Fibroblast of skin of abdomen (primary cell): ENCODE measurements at places on chromosomes 1 and 21.

GRCh38 chr1:167909691-167910180 lies 4.2 kb downstream of the ADCY10 start:
- no peak for DNase-seq

GRCh38 chr1:162928141-162928540 lies 67.2 kb upstream of the CCDC190 start:
- DNase-seq, result no peak

DNA sequence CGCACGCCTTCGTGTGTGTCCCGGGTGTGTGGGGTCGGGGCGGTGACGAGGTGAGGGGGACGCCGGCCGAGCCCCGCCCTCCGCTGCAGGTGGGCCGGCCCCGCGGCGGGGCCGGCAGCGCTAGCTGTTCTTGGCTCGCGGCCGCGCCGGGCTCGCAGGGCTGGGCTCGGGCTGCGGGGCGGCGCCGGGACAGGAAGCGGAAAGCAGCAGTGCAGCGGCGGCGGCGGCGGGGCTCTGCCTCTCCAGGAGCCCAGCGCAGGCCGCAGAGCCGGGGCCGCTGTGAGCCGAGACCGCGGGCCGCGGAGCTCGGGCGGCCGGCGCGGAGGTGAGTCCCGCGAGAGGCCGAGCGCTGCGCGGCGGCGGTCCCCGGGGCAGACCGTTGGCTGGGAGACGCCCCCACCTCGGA lies at the start of gene VANGL1:
Gene VANGL1 (plus strand): TSS at position 209 of the 406 bp plus-strand sequence. CDS start 9,444 bp downstream, outside the sequence.
- DNase-seq, result peak; percentile 70

DNA sequence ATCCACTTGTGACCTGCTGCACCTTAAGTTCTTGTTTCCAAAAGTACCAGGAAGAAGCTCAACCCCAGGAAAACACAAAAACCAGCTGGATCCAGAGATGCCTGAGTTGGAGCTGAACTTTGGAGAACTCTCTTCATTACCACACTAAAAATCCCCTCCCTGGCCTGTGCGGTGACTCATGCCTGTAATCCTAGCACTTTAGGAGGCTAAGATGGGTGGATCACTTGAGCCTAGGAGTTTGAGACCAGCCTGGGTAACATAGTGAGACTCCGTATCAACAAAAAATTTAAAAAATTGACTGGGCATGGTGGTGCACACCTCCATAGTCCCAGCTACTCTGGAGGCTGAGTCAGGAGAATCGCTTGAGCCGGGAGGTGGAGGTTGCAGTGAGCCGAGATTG lies 6.2 kb downstream of the MAP1LC3C start:
- DNase-seq, result no peak

GRCh38 chr1:100034470-100034869 lies 64.7 kb downstream of the SLC35A3 start:
- DNase-seq, result peak; percentile 23

- DNase-seq, result no peak
These were observed 15.4 kb downstream of the PDXK start for GRCh38 chr21:43734131-43734927.

DNA sequence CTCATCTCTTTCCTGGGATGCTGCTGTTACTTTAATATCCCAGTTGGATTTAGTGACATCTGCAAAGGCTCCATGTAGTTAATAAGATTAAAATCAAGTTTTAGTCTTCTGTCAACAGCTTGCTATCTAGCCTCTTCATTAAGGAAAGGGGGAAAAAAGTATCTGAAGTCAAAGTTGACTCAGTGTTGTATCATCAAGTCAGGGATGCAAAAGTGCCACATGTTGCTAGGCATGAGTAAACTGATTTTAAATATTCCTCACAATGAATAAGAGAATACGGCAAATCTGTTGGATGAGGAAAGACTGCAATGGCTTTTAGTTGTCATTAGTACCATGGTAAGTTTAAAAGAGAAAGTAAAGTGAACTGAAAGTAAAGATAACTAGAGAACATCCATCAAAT lies 383.2 kb upstream of the ZRANB2 start:
- DNase-seq, result peak; percentile 4

DNA sequence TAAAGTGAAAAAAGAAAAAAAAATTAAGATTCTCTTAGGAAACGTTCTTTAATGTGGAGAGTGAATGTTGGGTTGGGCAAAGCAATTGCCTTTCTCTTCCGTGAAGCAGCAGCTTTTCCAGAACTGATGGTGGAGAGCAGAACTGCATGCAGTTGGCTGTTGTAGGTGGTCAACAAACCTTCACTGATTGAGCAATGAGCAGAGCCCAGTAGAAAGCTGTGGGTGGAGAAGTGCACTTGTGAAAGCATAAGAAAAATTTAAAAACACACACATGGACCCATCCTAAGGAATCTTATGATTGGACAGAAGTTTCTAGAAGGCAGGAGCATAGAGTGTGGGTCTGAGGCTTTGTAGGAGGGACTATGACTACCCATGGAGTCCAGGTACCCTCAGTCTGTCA lies 4.5 kb downstream of the PRELP start:
- DNase-seq, result peak; percentile 68

- no peak for DNase-seq
These were observed 1.1 kb upstream of the BACE2 start for GRCh38 chr21:41166884-41167283.

DNA sequence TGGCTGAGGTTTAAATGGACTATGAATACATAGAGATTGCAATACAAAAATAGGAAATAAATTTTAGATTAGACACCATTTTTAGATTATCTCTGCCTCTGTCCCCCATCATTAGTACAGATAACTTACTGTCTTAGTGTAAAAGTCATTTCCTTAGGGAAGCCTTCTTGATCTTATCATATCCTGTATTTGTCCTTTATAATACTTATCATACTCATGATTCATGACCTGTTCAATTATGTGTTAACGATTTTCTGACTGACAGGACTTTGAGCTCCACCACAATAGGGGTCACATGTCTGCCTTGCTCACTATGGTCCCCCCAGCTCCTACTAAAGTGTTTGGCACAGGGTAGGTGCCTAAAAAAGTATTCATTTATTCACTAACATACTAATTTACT lies 14.6 kb downstream of the TEX38 start:
- DNase-seq, result no peak

- no peak for DNase-seq
These were observed 9.2 kb downstream of the PDXK start for GRCh38 chr21:43728154-43728466.

DNA sequence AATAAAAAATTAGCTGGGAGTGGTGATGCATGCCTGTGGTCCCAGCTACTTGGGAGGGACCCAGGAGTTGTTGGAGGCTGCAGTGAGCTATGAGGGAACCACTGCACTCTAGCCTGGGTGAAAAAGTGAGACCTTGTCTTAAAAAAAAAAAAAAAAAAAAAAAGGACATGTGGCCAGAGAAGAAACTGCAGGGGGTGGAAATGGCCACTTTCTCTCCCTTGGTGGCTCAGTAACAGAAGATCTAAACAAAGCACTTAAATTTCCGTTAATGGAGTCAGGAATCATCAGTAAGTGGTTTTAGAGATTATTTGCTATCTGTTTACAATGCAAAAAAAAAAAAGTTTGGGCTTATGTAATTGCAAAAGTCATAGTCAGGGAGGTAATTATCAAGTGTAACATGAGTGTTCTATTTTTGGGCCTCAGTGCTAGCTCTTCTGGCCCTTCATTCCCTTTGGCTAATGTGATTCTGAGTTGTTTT lies 19.3 kb upstream of the OPRD1 start:
- DNase-seq, result no peak

GRCh38 chr1:12539705-12540579 lies 78.1 kb downstream of the DHRS3 start:
- DNase-seq, result peak; percentile 83

GRCh38 chr1:115840605-115841460 lies at the start of gene NHLH2:
Gene NHLH2, minus strand, starts transcription at chr1:115841126. Its CDS starts 2,754 bp downstream, at chr1:115838372.
- no peak for DNase-seq

DNA sequence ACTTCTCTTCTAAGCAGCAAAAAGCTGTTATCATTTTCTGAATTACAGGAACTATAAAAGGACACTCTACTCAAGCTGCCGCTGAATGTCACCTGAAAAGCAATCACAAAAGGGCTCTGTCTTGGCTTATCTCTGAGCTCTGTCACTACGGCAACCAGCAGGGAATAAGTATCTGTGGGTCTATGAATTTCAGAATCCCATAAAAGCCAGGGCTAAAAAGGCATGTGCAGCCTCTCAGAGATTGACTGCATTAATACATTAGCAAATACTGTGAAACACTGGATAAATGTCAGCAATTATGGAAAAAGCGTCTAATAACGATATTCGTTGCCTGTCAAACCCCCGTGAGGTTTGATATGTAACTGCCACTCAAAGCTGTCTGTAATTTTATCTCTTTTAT lies 210.2 kb upstream of the DMRTA2 start:
- no peak for DNase-seq

GRCh38 chr1:233998891-233999290 lies 94.4 kb downstream of the SLC35F3 start:
- no peak for DNase-seq

- DNase-seq, result no peak
These were observed 21.0 kb upstream of the LYST start for GRCh38 chr1:235887676-235888075.

DNA sequence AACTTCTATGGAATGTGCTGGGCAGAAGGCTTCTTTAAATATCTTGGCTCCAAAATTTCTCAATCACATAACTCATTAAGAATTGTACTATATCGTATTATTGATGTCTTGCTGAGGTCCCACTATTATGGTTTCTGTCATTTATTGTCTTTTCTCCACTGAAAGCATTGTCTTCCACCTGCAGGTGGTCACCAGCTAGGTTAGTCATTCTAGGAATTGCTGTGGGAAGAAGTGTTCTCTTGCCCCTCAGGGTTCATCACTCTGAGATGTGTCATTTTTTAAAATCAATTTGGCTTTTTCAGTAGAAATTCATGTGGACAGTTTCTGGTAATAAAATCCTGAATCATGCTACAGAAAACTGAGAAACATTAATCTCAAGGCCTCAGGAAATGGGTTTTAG lies 66.1 kb downstream of the NCAM2 start:
- DNase-seq, result no peak

- no peak for DNase-seq
These were observed 344.5 kb downstream of the SMYD3 start for GRCh38 chr1:246162560-246162959.

DNA sequence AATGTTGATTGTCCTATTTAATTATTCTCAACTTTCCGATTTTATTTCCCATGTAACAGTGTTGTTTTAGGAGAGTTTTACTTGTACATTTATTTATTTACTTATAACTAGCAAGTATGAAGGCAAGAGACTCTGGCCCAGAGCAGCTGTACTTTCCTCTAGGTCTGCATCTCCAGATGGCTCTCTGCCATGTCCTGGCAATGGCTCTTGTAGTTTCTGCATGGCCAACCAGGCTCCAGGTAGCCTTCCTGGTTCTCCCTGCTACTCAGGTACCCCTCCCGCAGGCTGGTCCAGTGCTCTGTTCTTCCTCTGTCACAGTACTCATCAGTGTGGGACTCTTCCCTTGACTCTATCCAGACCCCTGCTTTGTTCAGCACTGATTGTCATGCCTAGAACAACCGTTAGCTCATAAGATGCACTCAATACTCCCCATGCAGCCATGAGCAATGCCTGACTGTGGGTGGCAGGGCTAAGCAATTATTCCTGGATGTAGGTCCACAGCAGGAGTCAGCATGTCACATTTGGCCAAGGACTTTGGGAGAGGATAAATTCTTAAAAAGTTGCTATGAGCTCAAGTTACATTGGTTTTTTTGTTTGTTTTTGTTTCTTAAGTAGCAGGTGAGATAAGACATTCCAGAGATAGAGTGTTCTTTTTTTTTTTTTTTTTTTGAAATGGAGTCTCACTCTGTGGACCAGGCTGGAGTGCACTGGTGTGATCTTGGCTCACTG lies 10.9 kb upstream of the IL20 start:
- no peak for DNase-seq

- no peak for DNase-seq
These were observed 38.6 kb downstream of the HTR6 start for GRCh38 chr1:19703280-19703679.

- DNase-seq, result no peak
These were observed 28.2 kb downstream of the TLR5 start for GRCh38 chr1:223114871-223115270.

DNA sequence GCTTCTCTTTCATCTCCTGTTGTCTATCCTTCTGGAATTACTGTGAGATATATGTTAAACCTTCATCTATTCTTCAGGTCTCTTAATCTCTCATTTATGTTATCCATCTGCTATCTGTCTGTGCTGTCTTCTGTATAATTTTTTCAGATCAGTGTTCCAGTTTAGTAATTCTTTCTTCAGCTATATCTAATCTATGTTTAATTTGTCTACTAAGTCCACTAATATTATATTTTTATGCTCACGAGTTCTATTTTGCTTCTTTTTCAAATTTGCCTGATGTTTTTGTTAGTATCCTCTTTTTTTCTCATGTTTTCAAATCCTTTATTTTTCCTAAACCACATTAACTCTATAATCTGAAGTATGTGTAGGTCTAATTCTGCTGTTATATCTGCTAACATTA lies 34.6 kb upstream of the PLEKHO1 start:
- DNase-seq, result no peak

DNA sequence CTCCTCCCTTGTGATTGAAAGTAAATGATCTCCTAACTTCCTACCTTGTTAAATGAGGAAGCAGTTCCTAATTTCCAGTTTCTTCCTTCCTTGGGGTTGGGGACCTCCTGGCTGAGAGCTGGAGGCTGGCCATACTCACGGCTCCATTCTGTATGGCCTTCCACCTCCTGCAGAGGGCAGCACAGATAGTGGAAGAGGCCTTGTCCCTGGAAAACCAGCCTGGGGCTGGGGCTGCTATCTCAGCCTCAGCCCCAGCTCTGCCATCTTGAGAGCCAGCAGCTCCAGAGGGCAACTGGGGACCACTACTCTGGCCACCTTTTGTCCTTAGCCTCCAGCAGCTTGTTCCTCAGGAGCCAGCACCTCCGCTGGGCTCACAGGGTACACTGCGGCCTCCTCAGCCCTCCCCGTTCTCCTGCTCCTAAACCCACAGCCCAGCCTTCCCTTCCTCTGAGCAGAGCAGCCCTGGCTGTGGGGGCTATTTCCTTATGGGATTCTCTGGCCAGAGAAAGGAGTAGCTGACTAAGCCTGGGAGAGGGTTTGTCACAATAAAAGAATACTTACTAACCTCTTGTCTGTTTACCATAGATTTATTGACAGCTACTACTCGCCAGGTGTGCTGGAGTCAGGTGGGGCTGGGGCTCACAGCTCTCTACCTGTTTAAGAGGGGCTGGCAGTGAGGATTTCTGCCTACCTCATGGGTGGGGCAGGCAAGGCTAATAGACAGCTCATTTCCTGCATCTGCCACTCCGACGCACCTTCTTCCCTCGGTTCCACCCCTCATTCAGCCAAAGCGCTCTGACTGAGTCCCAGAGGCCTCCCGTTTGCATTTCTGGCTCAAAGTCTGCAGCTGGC lies 6.3 kb downstream of the TMEM234 start:
- DNase-seq, result peak; percentile 57

GRCh38 chr1:156874572-156875340 lies 14.1 kb downstream of the NTRK1 start:
- no peak for DNase-seq

- no peak for DNase-seq
These were observed 7.1 kb upstream of the CLEC20A start for GRCh38 chr1:178503849-178504248.

- no peak for DNase-seq
These were observed 36.0 kb downstream of the GPR3 start for GRCh38 chr1:27428316-27429028.

GRCh38 chr1:40872276-40872675 lies 10.1 kb upstream of the CITED4 start:
- peak; percentile 61 for DNase-seq

- no peak for DNase-seq
These were observed 322.8 kb downstream of the SPATA17 start for GRCh38 chr1:217953922-217954321.
